ENCODE measurements at places on chromosomes 2 and 18. TPM values are rescaled to one million over a fixed set of nuclear protein-coding genes. Genes with fewer than 3 reads are reported as not detected.
A peak's percentile ranks its signal among the peaks of the same experiment; 100 is the strongest.

The DUSP19 gene
- 1.9 TPM for total RNA-seq

- DNase-seq: no peak
Measured at GRCh38 chr2:18566145-18566769, 5.8 kb upstream of the RDH14 start.

The GPR75 gene
- total RNA-seq: 3.9 TPM

- no peak for DNase-seq
Measured at GRCh38 chr2:51219468-51219867, 187.5 kb upstream of the NRXN1 start.

GRCh38 chr2:191813943-191814342 lies 32.9 kb downstream of the CAVIN2 start:
- no peak for DNase-seq

The RAB6C gene
- not detected for total RNA-seq

GRCh38 chr2:73964223-73964622 lies 20.5 kb upstream of the TET3 start:
- no peak for DNase-seq

The EVX2 gene
- total RNA-seq: not detected

DNA sequence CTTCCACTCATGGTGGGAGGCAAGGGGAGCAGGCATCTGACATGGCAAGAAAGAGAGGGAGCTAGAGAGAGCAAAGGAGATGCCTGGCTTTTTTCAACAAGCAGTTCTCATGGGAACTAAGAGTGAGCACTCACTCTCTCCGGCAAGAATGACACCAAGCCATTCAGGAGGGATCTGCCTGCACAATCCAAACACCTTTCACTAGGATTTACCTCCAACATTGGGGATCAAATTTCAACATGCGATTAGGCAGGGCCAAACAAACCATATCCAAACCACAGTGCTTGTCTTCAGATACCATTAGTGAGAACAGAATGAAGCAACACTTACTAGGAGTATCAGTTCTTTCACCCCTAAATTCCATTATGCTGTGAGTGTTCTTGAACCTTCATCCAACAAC lies 77.3 kb downstream of the FIGN start:
- no peak for DNase-seq

The TUBA3E gene
- not detected for total RNA-seq

GRCh38 chr2:219684721-219685689 lies 57.6 kb downstream of the SLC4A3 start:
- no peak for DNase-seq

GRCh38 chr2:195732574-195732973 lies 75.5 kb downstream of the SLC39A10 start:
- DNase-seq: no peak

- no peak for DNase-seq
Measured at GRCh38 chr18:38695559-38696280, 1130.1 kb upstream of the CELF4 start.

DNA sequence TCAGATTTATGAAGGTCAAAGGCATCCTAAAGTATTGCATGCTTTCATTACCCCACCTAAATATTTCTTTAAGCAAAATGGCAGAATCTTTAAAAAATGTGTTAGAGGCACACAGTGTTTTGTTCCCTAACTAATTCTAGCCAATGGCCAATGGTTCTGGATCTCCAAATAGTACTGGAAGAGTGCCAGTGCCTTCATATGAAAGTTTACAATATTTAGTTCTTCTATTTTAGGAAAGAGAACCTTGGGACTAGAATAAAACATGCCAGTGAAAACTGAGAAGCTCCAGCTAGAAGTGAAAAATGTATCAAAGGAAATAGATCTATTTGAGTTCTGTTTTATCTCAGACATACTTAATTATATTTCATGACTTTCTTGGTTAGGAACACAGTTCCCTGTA lies 37.1 kb downstream of the TACR1 start:
- DNase-seq: no peak

- no peak for DNase-seq
Measured at GRCh38 chr2:17877811-17878280, 621 bp upstream of the KCNS3 start.

DNA sequence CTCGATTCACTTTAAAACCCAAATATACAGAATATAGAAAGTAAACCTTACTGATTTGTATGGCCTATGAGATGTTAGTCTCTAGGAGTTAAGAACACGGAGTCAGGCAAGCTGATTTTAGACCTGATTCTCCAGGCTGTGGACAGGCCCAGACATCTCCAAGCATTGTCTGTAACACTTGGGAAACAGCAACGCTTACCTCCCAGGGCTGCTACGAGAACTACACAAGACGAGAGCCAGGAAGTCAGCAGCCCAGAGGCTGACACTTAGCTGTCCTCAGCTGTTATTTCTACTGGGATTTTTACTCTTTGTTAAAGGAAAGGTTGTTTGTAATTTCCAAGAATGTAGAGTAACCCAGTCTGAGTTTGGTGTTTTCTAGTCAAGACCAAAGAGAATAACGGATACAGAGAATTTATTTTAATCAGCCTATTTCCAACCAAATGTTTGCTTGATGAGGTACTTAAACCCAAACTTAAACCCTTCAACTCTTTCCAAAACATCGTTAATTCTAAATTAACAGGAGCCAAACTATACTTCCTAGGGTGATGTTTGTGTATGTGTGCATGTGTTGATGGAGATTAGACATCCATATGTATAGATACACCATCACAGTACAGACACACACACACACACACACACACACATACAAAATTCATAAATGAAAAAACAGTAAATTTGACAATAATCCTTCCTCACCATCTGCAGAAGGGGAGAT lies 123.4 kb downstream of the LAMA1 start:
- DNase-seq: no peak

GRCh38 chr2:59888015-59888414 lies 665.4 kb downstream of the BCL11A start:
- DNase-seq: no peak

- no peak for DNase-seq
Measured at GRCh38 chr2:184551626-184552025, 46.7 kb upstream of the ZNF804A start.

DNA sequence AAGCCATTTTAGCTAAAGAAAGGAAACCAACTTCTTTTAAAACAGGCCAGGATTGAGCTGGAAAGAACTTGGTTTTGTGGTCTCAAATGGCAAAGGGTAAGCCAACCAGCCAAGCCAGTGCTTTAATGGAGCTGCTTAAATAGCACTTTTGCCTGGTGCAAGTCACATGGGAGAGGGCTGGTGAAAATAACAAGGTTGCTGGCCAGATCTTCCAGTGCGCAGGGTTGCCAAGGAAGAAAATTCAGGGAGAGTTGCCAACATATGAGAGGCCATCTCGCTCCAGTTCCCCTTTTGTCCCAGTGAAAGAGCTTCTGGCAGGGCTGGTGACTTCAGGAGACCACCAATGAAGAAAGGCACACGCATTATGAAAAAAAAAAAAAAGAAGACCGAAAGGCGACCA lies 57.3 kb downstream of the IRS1 start:
- DNase-seq: no peak

DNA sequence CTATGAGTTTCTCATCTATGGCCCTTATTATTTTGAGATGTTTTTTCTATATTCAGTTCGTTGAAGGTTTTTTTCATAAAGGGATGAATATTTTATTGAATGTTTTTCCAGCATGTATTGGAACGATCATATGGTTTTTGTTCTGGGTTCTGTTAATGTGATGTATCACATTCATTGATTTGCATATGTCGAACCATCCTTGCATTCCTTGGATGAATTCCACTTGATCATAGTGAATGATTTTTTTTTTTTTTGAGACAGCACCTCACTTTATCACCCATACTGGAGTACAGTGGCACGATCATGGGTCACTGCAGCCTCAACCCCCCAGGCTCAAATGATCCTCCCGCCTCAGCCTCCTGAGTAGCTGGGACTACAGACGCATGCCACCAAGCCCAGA lies 5.5 kb upstream of the NEMP2 start:
- DNase-seq: no peak

GRCh38 chr2:165529130-165529529 lies 59.6 kb downstream of the CSRNP3 start:
- DNase-seq: no peak

DNA sequence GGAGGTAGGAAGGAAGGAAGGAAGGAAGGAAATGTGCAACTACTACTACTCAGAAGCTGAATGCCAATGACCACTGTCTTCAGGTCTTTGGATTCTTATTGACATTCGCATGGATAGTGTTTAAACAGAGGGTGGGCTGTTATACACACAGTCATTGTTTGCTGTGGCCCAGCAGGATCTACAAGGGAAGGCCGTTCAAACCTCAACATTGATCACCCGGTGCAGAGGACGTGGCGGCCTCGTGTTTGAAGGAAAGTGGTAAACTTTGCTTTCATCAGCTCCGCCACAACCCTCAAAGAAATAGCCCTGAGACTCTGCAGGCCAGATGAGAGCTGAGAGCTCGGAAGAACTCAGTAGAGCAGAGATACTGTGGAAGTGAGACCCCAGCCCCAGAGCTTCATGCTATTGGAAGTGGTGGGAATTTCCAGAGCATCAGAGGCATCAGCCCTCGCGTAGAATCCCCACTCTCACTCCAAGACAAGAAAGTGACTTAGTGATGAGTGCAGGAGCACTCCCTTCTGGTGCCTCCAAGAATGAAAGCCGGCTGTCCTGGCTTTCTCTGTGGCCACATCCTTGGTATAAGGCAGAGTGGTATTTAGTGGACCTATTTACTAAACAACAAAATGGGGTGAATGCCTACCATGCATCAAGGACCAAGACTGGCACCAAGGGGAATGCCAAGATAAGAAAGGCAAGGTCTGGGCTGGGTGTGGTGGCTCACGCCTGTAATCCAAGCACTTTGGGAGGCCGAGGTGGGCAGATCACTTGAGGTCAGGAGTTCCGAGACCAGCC lies 10.1 kb upstream of the ROCK2 start:
- DNase-seq: no peak

The CXCR4 gene
- total RNA-seq: 10.4 TPM

The M1AP gene
- total RNA-seq: 2.5 TPM

DNA sequence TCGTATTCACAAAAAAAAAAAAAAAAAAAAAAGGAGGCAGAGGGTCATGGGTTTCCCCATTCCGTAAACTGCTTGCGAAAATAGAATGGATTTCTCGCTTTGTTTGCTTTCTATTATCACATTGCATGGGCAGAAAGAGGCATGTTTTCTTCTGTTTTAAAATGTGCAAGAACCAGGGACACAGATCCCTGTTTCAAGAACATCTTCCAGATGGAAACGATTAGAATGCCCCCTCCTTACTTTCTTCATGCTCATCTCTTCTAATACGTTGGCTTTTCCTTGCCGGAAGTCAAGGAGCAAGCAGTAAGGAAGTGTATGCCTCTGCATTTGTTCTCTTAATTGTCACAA lies 51.0 kb upstream of the ZNF516 start:
- no peak for DNase-seq

The CHRNA1 gene
- total RNA-seq: not detected

DNA sequence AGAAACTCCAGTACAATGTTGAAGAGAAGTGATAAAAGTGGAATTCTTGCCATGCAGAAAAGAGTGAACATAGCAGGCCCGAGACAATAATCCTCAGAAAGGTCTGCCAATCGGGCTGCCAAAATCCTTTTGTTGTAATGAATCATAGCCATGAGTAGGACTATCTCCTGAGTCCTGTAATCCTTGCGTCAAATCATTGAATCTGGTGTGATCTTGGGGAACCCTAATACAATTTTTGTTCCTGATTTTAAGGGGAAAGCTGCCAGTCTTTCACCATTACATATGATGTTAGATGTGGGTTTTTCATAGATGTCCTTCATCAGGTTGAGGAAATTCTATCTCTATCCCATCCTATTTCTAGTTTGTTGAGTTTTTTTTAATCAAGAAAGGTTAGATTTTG lies 2.2 kb downstream of the TPGS2 start:
- no peak for DNase-seq

DNA sequence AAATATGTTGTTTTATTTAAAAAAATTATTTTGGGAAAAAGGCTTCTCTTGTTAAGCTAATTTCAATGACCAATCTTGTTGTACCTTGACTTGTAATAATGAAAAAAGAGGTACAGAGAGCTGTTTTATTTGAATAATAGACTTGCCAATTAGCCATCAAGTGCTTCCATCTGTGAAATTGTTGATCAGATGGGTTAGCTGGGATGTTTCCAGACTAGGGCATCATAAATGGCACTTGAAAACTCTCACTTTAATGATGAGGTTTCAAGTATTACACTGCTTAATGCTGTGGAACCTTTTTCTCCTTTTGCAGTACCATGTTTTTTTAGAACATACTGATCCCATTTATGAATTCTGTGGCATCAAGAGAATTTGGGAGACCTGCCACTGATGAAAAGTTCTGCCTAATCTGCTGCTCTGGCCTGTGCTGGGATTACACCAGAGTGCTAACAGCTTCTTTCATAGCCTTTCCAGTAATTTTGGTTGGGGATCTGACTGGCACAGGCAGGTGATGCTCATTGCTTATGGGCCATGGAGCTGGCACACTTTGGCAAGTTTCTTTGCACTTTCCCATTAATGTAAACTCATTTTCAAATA lies 24.2 kb downstream of the PSMD14 start:
- DNase-seq: no peak

GRCh38 chr2:28683100-28683706 lies 68.4 kb upstream of the PPP1CB start:
- DNase-seq: peak; percentile 18

The ST8SIA5 gene
- 5.3 TPM for total RNA-seq

DNA sequence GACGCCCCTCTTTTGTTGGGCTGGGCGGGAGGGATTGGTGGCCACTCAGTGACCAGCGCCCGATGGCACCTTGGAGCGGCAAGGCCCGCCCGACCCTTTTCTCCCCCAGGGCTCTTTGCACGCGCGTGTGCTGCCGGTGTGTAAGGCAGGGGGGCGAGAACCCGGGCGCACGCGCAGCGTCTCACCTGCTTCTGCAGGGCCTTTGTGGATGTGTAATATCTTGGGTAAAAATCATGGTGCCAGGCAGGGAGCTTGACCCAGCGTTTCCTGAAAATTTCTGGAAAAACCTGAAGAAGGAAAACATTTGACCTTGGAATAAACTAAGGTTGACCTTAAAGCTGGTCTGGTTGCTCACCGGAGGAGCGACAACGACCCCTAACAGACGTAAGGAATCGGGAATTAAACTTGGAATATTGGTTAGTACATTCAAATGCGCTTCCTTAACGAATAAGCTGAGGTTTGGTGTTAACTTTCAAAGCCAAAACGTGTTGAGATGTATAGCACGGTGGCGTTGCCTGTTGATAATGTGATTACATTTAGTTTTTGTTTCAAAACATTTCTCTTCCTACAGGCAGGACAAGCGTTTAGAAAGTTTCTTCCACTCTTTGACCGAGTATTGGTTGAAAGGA lies 438 bp downstream of the HSPE1 start:
- no peak for DNase-seq

The NCK2 gene
- 92.5 TPM for total RNA-seq

- DNase-seq: no peak
Measured at GRCh38 chr2:73707058-73707457, 30.1 kb downstream of the TPRKB start.

GRCh38 chr2:48531141-48531648 lies 1.2 kb downstream of the STON1 start:
- DNase-seq: no peak

Measured in progenitor cell of endocrine pancreas (in vitro differentiated cells).